ENCODE measurements at places on chromosomes 11 and 22.

DNA sequence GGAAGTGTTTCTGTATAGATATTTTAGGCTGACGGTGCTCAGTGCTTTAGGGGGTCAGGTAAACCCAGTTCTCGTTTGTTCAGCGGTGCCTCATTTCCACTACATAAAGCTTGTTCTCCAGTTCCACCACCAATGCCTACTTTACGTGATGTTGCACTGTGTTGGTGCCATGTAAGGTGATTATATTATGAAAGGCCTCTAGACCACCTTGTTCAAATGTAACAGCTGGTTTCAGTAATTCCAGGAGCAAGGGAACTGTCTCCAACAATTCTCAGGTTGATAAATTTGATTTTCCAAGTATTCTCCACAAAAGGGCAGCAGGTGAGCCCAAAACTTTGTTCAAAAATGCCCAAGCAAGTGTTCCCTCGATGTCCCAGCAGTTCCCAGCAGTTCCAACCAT lies 83.7 kb upstream of the SEPTIN5 start:
- DNase-seq = no peak

DNA sequence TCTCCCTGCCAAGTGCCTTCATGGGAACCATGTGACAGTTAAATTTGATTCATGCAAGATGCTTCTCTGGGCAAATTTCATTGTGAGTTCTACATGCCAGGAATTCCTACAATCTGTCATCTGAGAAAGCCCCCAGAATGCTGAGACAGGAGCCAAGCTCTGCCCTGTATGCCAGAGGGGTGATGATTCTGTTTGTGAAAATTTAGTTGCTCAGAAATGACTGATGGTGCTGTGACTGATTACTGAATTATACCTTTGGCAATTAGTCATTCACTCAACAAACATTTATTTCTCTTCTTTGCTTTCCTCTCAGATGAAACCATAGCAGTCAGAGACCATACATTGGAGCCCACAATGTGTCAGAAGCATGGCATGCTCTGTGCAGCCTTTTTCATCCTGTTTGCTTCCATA lies 69.0 kb upstream of the ZBED5 start:
- DNase-seq = no peak

DNA sequence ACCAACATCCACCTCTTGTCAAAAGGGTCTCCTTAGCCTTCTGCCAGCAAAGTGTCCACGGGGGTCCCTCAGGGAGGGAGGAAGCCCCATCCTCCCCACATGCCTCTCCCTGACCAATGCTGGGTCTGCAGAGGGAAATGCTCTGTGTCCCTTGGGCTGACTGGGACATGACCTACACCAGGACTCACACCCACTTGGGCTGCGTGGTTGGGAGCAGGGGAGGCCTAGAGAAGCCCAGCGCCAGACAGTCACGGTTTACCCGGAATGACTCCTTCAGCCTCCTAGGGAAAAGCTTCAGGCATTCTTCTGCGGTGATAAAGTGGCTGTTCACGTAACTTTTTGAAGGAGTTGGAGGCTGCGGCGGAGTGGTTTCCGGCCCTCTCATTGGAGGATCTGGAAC lies 180.3 kb downstream of the EFCAB6 start:
- DNase-seq = no peak

DNA sequence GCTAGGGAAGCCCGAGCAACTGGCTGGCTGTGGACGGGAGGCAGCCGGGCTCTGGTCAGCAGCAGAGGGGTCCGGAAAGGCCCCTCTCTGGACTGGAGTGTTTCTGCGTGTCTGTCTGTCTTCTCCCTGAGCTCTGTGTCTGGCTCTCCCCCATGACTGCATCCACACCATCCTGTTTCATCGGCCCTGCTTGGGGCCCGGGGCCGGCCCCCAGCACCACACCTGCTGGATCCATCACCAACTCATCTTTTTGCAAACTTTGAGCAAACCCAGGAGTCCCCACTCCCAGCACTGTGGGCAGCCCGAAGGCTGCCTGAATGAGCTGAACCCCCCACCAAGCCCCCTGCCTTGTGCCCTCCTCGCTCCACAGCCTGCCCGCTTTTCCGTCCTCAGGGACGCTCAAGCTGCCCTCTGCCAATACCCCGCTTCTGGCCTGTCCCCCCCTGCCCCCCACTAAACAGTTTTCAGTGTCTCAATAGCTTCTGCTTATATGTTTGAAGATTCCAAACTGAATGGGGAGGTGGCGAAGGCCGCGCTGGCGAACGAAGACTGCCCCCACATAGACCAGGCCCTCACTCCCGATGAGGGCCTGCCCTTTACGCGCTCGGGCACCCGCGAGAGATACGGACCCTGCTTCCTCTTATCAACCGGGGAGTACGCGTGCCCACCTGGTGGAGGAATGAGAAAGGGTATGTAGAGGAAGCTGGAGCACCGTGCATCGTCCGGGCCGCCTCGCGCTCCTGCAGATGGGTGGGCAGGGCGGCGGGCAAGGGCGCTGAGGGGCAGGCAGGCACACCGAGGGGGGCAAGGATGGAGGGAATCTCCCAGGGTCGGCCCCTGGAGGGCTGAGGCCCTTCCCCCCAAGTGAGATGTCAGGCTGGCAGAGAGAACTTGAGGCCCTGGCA lies 44.6 kb downstream of the KCNC1 start:
- no peak for DNase-seq

DNA sequence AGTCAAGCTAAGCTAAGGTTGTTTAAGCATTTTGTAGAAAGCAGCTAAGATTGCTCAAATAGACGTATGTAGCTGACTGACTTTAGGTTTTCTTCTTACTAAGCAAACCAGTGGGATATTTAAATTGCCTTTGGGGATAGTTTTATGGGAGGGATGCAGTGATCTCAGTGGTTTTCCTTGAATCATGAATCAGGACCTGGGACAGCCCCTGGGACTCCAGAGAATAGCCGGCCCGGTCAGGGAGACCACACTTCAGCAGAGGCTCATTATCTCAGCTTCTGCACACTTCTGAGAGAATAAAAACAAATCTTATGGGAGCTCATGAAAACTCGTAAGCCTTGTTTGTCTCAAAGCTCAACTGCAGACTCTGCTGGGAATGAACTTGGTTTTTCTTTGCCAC lies at the start of gene OR9I1:
Gene OR9I1, minus strand, starts transcription at position 62 of the 400 bp plus-strand sequence. CDS start 6,086 bp downstream, outside the sequence.
- DNase-seq = no peak

DNA sequence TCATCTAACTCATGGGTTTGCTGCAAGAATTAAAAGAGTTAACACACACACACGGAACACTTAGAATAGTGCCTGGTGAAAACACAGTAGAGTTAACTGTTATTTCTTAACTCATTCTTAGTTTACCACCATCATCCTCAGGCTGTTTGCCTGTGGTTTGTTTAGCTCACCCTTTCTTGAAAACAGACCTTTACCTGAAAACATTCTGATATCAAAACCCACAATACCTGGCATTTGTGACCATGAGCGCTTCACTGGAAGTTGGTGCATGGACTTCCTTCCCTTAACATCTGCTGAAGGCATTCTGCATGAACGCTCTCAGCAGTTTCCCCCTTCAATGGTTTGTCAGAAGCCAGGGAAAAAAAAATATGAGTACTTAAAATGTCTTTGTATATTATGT lies 256.0 kb downstream of the ETS1 start:
- DNase-seq = no peak

GRCh38 chr11:102157219-102157618 lies 47.0 kb downstream of the YAP1 start:
- no peak for DNase-seq

GRCh38 chr11:75269896-75270295 lies 29.3 kb downstream of the TPBGL start:
- no peak for DNase-seq

DNA sequence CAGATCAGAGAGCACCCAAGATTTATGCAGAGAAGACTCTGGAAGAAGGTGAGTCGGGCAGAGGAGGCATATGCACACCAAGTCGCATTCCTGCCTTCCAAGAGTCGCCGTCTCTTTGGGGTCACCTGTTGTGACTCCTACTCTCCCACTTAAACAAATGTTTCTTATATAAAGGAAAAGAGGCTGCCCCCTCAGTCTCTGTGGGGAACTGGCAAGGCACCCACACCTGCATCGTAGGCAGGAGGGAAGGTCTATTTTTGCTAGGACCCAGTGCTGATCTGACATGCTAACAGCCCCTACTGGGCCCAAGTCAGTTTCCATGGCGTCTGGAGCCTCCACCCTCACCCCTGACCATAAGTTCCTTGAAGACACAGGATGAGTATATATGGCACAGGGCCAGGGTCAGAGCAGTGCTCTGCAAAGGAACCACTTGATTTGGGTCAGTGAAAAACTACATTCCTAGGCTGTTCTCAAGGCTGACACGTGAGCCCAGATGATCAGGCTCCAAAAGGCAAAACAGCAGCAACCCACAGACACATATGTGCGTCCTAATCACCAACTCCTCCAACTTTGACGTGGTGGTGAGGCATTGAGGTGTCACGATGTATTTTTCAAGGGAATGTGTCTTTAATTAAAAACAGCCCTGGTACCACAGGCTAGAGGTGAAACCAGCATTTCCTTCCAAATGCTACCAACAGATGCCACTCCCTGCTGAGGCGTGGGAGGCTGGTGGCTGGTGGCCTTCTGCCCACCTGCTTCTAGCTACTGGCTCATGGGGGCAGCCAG lies 55.6 kb upstream of the CSNK2A3 start:
- no peak for DNase-seq

DNA sequence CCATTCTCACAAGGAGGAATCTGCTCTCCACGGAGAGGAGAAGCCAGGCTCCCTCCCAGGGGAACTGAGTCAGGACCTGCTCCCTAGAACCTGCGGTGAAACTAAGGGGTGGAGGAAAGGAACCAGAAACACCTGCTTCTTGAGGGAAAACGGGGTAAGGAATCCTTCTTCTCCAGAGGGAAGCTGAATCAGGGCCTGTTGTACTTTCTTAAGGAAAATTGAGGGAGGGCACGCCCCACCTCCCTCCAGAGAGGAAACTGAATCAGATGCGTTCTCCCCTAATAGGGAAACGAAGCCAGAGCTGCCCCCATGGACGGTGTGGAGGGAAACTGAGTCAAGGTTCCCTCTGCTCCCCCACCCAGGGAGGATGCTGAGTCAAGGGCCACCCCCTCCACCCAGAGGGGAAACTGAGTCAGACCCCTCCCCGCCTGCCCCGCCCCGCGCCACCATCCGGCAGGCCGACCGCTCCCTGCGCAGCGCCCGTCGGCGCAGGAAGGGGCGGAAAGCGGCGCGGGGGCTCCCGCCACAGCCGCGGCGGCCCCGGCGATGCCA lies 393 bp downstream of the RELA start:
- peak; percentile 1 for DNase-seq

DNA sequence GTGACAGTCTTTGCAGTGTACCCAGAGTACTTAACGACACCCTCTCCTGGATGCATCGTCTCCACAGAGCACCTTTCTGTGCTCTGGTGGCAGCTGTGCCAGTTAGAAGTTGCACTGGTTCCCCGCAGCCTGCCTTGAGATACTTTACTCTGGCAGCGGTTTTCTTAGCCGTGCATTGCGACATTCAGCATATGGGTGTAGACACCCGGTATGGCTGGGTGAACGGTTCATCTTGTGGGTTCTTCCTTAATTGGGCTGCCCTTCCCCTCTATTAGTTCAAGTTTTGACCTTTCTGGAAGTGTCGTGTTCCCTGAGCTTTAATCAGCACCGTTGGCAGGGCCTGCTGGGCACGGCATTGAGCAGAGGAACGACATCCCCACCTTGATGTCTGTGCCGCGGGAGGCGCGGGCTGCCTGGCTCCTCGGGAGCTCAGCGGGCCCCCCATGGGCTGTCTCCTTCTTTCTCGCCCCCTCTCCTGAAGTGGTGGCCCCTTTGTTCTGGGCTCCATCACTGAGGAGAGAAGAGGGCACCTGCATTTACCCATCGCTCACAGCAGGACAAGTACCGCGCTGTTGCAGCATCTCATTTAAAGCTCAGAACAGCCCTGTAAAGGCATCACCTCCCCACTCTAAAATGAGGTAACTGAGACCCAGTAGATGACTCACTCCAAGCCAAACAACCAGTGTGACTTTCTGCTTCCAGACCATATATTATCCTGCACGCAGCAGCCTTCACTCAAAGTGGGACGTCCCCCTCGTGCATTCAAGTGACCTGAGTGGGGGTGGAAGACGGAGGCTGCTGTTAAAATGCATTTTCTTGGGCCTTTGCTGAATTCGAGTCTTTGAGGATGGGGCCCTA lies 13.3 kb downstream of the FAM83F start:
- DNase-seq = no peak

GRCh38 chr11:66419825-66420224 lies 1.0 kb upstream of the NPAS4 start:
- no peak for DNase-seq

DNA sequence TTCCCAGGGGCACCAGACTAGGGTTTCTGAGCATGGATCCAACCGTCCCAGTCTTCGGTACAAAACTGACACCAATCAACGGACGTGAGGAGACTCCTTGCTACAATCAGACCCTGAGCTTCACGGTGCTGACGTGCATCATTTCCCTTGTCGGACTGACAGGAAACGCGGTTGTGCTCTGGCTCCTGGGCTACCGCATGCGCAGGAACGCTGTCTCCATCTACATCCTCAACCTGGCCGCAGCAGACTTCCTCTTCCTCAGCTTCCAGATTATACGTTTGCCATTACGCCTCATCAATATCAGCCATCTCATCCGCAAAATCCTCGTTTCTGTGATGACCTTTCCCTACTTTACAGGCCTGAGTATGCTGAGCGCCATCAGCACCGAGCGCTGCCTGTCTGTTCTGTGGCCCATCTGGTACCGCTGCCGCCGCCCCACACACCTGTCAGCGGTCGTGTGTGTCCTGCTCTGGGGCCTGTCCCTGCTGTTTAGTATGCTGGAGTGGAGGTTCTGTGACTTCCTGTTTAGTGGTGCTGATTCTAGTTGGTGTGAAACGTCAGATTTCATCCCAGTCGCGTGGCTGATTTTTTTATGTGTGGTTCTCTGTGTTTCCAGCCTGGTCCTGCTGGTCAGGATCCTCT lies 709 bp downstream of the MRGPRX4 start:
- DNase-seq = no peak

GRCh38 chr11:116953530-116954285 lies 116.3 kb upstream of the APOA1 start:
- DNase-seq = no peak

GRCh38 chr11:69127081-69127850 lies 28.5 kb upstream of the SMIM38 start:
- no peak for DNase-seq

GRCh38 chr11:26993965-26994457 lies at the start of gene FIBIN:
FIBIN (plus strand) TSS chr11:26994112; CDS start chr11:26994527, 415 bp downstream.
- no peak for DNase-seq

DNA sequence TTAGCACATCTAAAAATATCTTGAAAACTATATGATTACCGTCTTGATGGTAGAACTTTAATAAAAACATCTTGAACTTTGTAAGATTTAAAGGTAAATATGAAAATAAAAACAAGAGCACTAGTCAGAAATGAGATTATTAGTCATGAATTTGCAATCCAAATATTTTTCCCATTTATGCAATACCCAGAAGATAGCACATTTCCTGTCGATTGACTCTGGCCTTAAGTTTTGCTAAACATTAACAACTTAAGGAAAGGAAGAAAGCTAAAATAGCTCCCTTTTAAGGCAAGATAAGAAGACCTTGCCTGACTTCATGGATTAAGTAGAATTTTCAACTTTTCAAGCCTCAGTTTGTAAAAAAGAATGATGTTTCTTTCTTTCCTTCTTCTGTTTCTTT lies 1374.7 kb upstream of the RAG2 start:
- no peak for DNase-seq

GRCh38 chr22:22710719-22711531 lies 66.5 kb downstream of the GGTLC2 start:
- DNase-seq = no peak

GRCh38 chr22:19717691-19718455 lies 3.6 kb downstream of the SEPTIN5 start:
- DNase-seq = peak; percentile 35

GRCh38 chr22:31753005-31753633 lies 700 bp upstream of the DEPDC5 start:
- DNase-seq = no peak

GRCh38 chr11:3880724-3881123 lies 25.3 kb downstream of the STIM1 start:
- DNase-seq = no peak

- no peak for DNase-seq
These were observed 45.3 kb upstream of the SERPIND1 start for GRCh38 chr22:20728523-20729190.
